ENCODE measurements at places on chromosomes 2 and 18.

DNA sequence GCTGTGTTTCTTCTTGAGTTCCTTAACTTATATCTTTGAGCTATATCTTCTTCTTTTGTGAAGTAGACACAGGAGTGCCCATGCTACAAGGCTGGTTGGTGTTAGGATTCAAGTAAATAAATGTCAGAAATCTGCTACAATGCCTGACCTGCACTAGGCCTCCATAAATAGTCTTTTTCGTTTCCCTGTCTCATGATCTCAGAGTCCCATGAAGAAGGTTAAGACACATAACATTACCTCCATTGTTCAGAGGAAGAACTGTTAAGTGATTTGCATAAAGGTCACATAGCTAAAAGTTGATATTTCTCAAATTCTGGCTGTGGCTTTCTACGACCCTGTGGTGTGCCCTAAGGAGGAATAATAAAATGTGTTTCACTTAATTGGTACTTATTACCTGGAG, 228.4 kb downstream of the KCNS3 start:
- DNase-seq, result no peak

DNA sequence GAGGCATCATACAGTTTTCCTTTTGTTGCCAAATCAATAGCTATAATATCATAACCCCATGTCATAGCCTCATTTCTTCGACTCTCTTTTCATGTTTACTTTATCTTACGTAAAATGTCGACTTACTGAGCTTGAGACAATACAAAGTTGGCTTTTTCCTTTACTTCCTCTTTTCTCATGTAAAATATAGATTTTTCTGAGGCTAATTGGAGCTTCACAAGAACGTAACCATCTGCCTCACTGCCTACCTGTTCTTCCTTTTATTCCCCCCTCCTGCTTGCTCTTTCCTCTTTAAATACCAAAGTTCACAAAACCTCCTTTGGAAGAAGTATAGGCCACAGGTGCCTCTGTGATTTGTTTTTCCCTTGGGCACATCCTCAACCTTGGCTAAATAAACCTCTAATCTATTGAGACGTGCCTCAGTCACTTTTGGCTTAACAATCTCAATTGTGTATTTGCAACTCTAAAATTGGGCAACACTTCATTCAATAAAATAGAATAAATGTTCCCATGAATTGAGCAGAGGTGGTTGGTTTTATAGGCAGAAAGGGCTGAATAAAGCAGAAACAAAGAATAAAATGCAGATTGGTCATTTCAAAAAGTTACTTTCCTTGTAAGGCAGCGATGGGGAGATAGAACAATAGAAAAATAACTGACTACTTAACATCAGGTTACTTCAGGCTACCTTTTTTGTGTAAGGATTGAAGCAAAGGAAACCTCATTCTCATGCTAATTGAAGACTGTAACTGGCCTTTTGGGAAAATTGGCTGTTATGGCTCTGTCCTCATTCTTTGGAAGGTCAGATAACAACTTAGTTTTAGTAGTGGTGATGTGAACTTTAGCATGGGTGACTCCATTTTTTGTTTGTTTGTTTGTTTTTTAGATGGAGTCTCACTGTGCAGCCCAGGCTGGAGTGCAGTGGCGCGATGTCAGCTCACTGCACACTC, 21.3 kb downstream of the COMMD1 start:
- no peak for DNase-seq

DNA sequence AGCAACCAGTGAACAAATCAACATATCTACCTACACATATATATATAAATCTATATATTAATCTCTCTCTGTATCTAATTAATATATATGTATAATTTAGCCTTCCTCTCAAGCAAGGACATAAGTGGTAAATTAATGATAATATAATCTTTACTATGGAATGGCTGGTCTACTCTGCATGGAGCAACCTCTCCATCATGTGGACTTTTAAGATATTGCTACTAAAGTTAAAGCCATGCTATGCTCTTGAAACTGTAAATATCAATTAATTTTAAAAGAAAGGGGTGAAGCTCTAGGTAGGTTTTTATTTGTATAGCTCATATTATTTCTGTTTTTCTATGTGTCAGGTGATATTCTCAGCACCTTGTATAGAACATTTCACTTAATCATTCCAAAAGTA, 147.0 kb downstream of the PPP1R1C start:
- DNase-seq, result no peak

DNA sequence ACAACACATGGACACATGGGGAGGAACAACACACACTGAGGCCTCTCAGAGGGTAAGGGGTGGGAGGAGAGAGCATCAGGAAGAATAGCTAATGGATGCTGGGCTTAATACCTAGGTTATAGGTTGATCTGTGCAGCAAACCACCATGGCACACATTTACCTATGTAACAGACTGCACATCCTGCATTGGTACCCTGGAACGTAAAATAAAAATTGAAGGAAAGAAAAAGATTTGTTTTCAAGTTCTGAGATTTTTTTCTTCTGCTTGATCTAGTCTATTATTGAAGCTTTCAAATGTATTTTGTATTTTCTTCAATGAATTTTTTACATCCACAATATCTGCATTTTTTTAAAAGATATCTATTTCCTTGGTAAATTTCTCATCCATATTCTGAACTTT, 59.3 kb upstream of the SLC4A10 start:
- no peak for DNase-seq

GRCh38 chr2:77488141-77488540, 34.0 kb downstream of the LRRTM4 start:
- DNase-seq, result no peak

DNA sequence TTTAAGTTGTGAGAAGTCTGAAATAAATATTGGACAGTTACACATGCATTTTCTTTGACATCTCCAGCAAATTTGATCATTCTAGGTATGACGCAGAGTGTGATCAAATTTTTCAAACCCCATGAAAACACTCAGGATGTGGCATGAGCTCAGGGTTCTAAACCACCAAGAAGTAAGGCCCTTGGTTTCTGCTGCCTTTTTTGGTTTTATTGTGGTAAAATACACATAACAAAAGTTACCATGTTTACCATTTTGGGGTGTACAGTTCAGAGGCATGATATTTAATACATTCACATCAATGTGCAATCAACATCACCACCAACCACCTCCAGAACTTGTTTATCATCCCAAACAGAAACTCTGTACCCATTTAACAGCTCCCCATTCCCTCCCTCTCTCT, 64.3 kb upstream of the TTN start:
- no peak for DNase-seq

GRCh38 chr2:45352506-45352905, 258.6 kb downstream of the SRBD1 start:
- no peak for DNase-seq

- no peak for DNase-seq
These were observed 116.1 kb upstream of the STK17B start for GRCh38 chr2:196287523-196287922.

DNA sequence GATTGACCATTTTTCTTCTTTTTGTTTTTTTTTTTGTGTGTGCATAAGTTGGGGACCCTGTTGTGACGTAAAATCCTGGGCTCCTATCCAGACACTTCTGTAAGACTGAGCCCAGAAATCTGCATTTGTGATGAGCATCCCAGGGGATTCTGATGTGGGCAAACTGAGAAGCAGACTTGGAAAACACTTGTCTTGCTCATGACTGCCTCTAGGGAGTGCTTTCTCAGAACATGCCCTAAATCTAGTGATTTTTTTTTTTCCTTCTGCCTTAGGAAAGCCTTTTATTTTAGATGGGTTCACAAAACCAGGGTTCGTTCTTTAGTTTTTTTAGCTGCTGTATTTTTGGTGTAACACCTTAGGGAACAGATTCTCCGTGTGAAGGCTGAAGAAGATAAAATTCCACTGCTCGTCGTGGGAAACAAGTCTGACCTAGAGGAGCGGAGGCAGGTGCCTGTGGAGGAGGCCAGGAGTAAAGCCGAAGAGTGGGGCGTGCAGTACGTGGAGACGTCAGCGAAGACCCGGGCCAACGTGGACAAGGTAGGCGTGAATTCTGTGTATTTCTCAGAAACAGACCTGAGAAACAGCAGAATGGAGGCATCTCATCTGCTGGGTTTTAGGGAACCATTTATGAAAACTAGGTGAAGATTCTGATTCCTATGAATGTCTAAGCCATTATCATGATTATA, 36.7 kb downstream of the RALB start:
- DNase-seq, result no peak

GRCh38 chr18:12327510-12328178, 19.6 kb downstream of the TUBB6 start:
- DNase-seq, result peak; percentile 64

- no peak for DNase-seq
These were observed 4.7 kb upstream of the IL37 start for GRCh38 chr2:112906276-112906675.

- DNase-seq, result no peak
These were observed 81.9 kb downstream of the NEURL3 start for GRCh38 chr2:96423291-96423690.

GRCh38 chr2:150424406-150424805, 63.1 kb downstream of the RND3 start:
- DNase-seq, result no peak

DNA sequence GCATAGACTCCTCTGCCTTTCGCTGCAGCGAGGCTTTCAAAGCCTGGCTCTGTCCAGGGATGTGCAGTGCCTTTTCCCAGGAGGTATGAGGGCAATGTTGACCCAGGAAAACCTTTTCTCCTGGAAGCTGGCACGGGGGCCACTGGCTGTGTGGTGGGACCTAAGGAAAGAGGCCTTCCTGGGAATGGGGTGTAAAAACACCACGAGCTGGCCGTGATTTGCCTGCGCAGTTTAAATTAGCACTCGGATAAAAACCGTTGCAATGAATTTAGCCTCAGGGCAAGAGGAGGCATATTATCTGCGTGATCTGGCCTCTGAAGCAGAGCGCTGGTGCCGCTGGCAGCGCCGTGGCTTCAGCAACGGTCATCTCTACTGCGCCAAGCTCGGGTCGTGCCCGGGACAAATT, 3.0 kb downstream of the OSR1 start:
- DNase-seq, result no peak

DNA sequence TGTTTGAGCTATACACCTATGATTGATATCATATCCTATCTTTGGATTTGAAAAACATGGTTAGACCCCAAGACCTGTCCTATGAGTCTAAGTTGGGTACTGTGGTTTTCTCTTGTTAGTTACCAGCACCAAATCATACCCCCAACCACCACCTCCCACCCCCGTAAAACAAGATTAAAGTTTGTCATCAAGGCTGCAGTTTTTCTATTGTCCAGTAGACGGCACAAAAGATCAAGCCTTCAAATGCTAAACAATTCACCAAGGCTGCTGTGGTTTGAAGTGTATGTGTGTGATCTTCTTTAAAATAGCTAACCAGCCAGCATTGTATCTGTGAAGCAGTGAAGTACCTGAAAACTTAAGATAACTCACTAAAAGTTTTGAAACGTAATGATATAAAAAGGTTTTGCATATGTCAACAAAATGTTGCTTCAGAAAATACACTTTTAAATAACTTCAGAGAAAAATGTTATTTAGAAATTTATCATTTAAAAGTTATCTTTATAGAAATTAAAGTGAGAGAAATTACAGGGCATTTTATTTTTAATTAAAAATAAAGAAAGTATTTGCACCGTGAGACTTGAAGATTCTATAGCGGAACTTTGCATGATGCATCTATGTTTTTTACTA, 5.8 kb upstream of the MEIS1 start:
- DNase-seq, result no peak

GRCh38 chr18:435940-436339, 64.6 kb downstream of the COLEC12 start:
- no peak for DNase-seq

DNA sequence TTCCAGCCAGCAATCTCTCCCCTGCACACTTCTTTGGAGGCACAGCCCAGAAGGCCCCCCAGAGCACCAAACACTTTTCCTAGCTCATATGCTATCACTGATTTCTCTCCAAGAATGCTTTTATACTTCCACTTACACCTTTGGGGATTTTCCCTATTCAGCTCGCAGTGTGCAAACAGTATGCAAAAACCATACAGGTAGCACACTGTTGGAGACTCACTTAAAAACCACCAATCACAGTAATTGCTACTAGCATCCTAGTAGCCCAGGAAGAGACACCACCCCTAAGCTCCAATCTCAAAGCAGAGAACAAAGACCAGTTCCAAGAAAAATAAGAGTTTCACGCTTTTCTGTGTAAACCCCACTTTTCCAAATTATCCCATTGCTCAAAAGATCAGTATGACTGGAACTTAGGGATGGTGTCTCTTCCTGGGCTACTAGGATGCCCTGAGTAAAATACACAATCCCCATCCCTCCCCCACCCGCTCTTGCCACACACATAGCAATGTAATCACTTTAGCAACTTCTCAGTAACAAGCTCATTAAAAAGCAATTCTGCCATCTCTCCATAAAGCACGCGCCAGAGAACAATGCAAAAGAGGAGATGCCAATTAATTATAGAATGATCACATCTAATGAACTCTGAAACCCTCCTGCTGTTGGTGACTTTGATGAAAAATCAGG, 43.0 kb downstream of the KLF7 start:
- no peak for DNase-seq

- DNase-seq, result no peak
These were observed 81.2 kb downstream of the ADD2 start for GRCh38 chr2:70686577-70687460.

GRCh38 chr2:179677077-179677688, 184.2 kb downstream of the ZNF385B start:
- no peak for DNase-seq

DNA sequence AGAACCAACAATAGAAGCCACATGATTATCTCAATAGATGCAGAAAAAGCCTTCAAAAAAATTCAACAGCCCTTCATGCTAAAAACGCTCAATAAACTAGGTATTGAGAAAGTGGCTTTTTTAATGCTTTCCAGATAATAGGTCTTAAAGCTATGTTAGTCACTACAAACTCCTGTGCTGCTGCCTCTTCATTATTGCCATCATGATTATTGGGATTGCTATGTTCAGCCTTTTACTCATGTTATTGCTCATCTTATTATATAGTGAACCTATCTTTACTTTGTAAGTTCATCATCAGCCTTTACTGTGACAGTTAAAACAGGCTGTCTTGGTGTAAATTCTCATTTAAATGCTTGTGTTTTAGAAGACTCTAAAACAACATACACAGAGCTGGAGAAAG, 1557.2 kb upstream of the ZEB2 start:
- DNase-seq, result no peak

GRCh38 chr2:217980036-217980435, 22.8 kb downstream of the TNS1 start:
- no peak for DNase-seq

Data from CD4-positive, alpha-beta T cell (primary cell).